ENCODE measurements at places on chromosomes 12 and 14.

DNA sequence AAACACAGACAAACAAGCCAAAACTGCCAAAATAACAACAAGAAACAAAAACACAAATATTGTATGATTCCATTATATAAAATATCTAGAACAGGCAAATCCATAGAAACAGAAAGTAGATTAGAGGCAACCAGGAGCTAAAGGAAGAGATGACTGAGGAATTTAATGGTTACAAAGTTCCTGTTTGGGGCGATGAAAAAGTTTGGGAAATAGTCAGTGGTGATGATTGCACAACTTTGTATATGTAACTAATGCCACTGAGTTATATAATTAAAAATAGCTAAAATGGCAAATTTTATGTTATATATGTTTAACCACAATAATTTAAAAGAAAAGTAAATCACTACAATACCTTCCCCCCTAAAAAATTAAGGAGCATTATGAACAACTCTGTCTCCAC lies 24.5 kb downstream of the GNPTAB start:
- DNase-seq = no peak

DNA sequence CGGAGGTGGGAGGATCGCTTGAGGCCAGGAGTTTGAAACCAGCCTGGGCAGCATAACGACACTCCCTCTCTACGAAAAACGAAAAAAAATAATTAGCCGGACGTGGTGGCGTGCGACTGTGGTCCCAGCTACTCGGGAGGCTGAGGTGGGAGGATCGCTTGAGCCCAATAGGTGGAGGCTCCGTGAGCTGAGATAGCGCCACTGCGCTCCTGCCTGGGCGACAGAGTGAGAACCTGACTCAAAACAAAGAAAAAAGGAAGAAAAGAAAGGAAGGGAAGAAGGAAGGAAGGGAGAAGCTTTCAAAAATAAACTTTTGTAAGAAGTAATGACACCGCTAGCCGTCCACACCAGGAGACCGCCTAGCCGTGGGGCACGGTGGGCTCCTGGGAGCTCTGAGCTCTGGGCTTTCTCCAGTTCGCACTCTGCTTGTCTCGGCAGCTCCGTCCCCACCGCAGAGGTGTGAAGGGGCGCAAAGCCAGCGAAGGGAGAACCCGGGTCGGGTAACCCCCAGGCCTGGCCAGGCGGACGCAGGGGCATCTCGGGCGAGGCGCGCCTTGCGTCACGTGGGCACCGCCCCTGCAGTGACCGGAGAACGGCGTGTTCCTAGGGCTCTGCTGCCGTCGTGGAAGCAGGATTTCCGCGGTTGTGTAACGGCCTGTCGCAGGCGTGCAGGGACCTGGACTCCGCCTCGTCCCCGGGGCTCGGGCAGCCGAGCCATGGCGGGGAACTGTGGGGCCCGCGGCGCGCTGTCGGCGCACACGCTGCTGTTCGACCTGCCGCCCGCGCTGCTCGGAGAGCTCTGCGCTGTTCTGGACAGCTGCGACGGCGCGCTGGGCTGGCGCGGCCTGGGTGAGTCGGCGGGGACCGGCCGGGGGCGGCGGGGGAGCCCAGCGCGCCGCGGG lies at the start of gene IRAK3:
IRAK3 (plus strand) TSS at position 631 of the 902 bp plus-strand sequence; CDS start at position 717, 86 bp downstream.
- peak; percentile 92 for DNase-seq

- peak; percentile 83 for DNase-seq
Measured at GRCh38 chr12:57621497-57622292, 10.5 kb downstream of the ARHGEF25 start.

DNA sequence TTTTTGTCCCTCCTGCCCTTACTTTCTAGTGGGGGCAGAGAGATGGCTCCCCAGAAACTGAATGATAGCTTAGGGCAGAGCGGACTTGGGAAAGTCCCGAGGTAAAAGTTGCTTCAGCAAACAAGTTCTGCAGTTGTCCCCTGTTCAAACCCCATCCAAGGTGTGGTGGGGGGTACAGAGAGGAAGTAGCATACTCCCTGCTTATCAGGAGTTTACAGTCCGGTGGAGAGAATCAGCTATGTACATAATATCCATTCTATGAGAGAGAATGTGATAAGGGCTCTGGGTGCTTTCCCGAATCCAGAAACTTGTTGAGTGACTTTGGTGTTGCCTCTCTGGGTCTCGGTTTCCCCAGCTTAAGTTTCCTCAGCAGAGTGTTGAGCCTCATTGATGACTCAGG lies 40.4 kb upstream of the VRK1 start:
- no peak for DNase-seq

DNA sequence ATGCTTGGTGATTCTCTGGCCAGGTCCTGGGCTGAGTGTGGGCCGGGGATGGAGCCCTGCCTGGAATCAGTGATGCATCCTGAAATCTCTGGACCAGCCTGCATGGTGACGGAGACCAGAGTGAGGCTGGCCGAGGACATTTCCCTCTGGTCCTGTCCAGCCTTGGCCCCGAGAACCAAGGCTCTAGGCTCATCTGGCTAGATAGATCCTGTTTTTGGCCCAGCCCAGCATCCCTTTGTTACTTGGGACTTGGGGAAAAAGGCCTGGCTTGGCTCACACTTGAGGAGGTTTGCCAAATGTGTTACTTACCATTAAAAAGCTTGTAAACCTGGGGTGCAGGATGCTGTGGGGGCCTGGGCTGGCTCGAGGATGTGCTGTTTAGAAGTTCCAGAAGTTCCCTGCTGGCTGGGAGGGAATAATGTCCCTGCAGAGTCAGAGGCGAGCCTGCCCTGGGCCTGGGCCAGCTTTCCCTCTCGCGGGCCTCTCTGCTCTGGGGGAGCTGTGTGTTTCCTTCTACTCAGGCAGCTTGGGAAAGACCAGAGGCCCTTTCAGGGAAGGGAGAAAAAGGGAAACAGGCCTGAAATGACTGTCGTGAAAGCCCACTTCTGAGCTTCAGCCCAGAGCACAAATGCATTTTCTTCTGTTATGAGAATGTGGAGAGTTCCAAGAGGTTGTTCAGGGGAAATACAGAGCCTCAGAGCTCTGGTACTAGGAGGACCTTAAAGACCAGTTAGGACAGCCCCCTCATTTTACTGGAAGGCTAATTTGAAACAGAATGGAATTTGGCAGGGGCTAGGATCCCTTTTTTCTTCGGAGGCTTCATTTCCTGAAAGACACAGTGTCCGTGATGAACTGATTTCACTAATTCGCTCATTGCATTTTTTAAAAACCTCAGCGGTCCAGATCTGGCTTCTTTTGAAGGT lies 47.2 kb upstream of the CTDSP2 start:
- peak; percentile 96 for DNase-seq

- DNase-seq = no peak
Measured at GRCh38 chr12:16154990-16155389, 122.5 kb downstream of the SLC15A5 start.

DNA sequence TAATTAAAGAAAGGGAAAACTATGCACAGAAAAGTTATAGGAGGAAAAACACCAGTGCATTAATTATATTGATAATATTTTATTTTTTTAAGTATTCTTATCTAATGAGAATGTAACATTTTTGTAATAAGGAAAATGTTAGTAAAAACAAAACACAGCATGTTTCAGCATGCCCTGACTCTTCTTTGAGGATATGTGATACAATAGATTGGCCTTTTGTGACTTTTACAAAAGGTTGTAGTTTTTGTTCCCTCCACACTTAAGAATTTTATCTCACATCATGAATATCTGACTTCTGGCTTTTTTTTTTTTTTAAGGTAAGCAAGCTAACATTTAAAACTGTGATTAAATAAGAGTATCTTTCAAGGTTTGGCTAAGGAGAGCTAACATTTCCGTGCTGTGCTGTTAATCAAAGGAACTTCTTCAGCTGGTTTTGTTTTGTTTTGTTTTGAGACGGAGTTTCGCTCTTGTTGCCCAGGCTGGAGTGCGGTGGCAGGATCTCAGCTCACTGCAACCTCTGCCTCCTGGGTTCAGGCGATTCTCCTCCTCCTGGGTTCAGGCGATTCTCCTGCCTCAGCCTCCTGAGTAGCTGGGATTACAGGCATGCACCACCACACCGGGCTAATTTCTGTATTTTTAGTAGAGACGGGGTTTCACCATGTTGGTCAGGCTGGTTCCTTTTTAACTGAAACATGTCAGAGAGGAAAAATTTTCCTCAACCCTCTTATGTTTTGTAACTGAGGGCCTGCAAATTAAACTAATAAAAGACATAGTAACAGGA lies 30.8 kb upstream of the RESF1 start:
- DNase-seq = no peak

- DNase-seq = peak; percentile 96
Measured at GRCh38 chr14:65411656-65412031, 886 bp upstream of the FUT8 start.

DNA sequence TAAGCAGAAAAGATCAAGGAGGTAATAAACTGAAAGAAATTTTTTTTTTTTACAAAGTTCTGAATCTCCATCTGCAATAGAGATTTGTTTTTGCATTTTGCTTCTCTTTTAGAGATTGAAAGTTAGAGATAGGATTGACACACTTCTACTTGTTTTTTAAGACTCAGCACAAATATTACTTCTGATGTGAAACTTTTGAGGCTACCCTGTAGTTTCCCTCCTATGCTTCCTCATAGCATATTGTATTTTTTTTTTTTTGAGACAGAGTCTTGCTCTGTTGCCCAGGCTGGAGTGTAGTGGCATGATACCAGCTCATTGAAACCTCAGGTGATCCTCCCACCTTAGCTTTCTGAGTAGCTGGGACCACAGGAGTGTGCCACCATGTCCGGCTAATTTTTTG lies 32.1 kb upstream of the SGPP1 start:
- DNase-seq = no peak

GRCh38 chr12:51836827-51837173 lies 11.7 kb downstream of the FIGNL2 start:
- DNase-seq = no peak

DNA sequence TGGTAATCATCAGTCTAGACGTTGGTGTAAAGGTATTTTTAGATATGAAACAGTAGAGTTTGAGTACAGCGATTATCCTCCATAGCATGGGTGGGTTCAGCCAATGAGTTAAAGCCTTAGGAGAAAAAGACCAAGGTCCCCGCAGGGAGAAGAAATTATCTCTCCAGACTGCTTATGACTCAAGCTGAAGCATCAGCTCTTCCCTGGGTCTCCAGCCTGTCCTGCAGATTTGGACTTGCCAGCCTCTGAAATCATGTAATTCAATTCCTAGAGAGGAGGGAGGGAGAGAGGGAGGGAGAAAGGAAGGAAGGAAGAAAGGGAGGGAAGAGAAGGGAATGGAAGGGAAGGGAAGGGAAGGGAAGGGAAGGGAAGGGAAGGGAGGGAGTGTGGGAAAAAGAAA lies 12.0 kb upstream of the DTX1 start:
- DNase-seq = no peak

- no peak for DNase-seq
Measured at GRCh38 chr12:19689226-19689625, 249.9 kb downstream of the AEBP2 start.

GRCh38 chr12:101884174-101884573 lies 6.8 kb downstream of the DRAM1 start:
- no peak for DNase-seq

GRCh38 chr12:96400631-96401075 lies 414 bp upstream of the CDK17 start:
- no peak for DNase-seq

DNA sequence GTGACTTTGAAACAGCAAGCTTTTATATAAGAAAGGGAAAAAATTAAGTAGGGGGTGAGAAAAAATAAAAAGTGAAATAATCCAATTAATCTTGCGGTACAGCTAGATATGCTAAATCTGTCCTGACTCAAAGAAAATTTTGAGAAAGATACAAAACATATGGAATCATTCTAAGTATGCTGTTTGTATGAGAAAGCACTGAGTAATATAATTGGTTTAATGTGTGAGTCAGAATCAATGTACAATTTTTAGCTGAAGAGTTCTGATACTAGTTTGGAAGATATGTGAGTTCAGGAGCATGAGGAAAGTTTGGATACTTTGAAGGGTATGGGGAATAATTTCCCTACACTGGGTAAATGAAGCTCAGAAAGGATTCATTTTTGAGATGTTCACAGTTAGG lies 190.9 kb upstream of the RASSF8 start:
- no peak for DNase-seq
